GM23338 (cell line): ENCODE measurements at places on chromosomes 2 and 18. TPM values are rescaled to one million over a fixed set of nuclear protein-coding genes. Genes with fewer than 3 reads are reported as not detected.

GCKR gene
- total RNA-seq: not detected in 2 replicates

MLPH gene
- total RNA-seq: 15.7 and 16.5 TPM in 2 replicates

SCLY gene
- total RNA-seq: 68.9 and 80.3 TPM in 2 replicates

RAB27B gene
- total RNA-seq: 0.31 and 0.56 TPM in 2 replicates

- no peak for DNase-seq
Observed at GRCh38 chr18:10381951-10382350, 72.5 kb upstream of the APCDD1 start.

DNA sequence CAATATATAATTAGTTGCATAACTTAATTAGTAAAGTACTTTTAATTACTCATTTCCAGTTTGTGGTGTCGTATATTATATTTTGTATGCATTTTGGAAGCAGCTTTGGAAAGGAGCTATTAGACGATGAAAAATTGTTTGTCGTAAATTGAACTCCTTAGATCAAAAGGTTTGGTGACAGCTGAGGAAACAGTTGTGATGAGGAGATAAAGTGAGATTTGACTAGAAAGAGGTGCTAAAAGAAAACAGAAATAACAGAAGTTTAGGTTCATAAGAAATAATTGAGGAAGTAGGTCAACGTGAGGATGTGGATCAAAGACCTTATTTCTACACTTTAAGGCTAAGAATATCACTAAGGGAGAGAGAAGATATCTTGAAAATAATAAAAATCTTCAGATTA, 141.9 kb upstream of the NETO1 start:
- no peak for DNase-seq

DNA sequence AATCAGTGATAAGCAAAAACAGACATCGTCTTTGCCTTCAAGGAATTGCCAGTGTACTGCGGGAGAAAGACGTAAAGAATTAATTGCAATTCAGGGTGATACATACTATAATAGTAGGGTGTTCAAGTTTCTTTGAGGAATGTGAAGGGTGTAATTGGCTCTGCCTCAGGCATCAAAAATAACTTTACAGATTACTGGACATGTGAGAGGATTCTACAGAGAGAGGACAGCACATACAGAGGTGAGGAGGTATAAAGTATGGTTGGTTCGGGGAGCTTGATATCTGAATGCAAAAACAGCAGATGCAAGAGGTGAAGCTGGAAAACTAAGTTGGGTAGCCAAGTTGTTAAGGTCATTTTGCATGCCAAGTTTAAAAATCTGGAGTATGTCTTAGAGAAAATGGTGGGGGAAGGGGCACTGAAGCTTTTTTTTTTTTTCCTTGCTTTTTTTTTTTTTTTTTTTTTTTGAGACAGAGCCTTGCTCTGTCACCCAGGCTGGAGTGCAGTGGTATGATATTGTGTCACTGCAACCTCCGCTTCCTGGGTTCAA, 227.5 kb upstream of the FOSL2 start:
- no peak for DNase-seq

GRCh38 chr2:180625006-180625844, 355.2 kb upstream of the UBE2E3 start:
- DNase-seq: no peak

GRCh38 chr2:5914811-5915611, 222.8 kb downstream of the SOX11 start:
- peak; percentile 26 for DNase-seq

GRCh38 chr2:207150284-207150683, 15.5 kb downstream of the KLF7 start:
- no peak for DNase-seq

DNA sequence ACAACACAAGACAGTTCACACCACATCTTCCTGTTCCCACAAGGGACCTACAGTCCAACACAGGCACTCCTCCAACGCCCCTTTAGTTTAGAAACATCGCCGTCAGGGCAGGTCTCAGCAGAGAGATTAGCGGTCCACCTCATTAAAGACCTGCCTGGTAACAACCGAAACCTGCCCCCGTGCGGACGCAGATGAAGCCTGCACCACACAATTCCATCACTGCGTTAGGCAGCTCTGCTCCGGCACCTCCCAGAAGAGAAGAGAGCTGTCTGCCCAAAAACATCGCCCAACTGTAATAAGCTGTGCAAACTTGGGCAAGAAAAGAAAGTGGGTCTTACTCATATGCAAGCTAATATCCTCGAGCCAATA, 32.7 kb downstream of the ZNF516 start:
- no peak for DNase-seq

DNA sequence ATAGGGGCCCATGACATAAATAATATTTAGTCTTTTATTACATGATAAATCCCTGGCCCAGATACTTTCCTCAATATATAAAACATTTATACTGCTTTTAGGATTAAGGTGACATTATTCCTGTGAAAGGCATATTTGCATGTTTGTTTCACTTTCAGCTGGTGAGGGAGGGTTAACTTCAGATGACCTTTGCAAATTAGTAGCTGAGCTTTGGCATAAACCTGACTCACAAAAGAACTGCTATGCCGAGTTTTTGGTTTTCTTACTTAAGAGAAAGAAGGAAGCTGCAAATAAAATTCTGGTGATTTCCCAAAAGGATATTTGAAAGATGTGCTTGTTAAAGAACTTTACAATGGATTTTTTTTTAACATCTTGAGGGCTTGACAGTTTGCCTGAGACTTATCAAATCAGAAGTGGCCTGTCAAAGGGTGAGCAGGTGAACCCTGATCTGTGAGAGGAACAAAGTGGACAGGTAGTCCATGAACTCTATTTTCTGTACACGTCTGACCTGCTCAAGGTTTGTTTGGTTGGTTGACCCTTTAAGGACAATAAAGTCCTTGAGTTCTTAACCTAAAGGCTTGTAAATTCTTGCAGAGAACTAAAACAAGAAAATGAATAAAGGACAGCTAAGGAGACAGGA, 93.5 kb downstream of the FAM124B start:
- DNase-seq: no peak

DNA sequence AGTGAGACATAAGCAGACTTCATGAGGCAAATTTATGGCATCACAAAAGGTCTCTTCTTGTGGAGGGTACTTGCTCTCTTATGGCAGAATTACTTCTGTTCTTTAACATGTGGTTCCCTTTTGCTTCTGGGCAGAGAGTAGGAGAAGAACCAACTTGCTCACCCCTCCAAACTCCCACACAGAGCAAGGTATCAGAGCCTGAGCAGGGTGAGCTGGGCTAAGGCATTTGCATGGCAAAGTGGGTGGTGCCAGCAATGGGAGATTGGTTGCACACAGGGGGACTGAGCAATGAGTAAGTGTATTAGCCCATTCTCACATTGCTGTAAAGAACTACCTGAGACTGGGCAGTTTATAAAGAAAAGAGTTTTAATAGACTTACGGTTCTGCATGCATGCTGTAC, 64.2 kb upstream of the ITGB6 start:
- DNase-seq: no peak

DNA sequence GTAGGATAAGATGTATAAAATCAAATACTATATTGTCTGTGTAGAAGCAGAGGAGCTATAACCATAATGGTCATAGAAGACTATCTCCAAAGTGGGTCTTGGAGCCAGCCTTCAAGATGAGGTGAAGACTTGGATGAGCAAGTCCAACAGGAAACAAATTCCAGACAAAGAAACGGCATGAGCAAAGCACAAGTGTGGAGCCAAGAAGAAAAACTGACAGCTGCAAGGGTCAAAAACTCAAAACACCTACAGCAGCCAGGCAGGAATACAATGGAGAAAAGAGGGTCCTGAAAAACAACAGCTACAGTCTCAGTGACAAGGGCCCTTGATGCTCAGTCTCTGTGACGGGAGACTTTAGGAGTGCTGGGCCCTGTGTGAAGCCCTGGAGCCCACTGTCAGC, 102.4 kb downstream of the STK39 start:
- no peak for DNase-seq
